Stimulated activated CD8-positive, alpha-beta memory T cell treated with anti-CD3 and anti-CD28 coated beads, Interleukin-4, amount 100 ng/mL, for 4 hours (primary cell): ENCODE measurements at places on chromosomes 2 and 18.

DNA sequence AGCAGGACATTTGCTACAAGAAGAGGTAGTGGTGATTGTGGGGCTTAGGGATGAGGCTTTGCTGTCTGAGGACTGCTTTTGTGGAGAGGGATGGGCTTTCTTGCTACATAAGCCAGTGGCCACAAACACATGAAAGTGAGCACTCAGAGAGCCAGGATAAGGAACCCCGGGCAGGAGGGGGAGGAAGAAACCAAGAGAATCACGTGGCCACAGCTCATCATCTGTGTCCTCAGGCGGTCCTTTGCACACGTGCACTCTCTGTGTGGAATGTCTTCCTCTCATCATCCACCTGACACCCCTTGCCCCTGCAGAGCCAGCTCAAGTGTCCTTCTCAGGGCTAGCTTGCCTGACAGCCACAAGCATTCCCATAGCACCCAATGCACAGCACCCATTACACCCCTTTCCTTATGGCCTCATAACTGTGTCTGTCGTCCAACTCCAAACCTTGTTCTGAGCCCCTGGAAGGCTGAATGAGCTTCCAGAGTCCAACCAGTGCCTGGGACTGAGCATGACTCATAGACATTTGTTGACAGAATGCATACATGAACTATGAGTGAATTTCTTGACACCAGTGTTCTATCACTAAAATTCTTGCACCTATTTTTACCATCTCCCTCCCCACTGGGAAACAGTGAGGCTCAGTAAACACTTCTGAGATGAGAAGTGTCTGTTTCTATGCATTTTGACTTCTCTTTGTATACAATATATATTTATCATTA, 398.3 kb downstream of the ALK start:
- no peak for DNase-seq

DNA sequence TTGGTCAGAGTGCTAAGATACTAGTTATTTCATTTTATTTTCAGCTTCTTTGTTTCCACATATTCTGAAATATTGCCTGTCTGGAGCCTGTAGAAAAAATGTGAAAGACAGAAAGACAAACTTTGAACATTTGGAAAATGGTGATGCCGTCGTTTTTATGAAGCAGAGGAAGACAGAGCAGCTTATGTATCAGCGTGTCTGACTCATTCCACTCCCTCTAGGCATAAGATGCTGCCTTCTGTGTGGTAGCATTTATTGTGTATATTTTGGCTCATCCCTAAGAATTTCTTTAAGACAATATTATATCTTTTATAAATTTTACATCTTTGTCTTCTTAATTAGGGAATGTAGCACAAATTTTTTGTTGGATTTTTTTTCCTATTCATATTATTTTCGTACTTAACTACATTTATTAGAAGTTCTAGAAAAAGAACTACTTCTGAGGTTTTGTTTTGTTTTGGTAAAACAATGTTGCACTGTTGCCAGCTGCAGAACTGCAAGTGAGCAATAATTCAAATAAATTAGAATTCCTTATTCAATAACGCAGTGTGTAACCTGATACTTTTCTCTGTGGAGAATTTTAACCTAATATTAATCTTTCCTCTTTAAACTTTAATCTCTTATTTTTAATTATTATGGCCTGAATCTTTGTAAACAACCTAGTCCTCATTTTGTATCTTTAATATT, 300.4 kb downstream of the ZNF407 start:
- no peak for DNase-seq

GRCh38 chr2:23199115-23199918, 185.7 kb upstream of the KLHL29 start:
- no peak for DNase-seq

DNA sequence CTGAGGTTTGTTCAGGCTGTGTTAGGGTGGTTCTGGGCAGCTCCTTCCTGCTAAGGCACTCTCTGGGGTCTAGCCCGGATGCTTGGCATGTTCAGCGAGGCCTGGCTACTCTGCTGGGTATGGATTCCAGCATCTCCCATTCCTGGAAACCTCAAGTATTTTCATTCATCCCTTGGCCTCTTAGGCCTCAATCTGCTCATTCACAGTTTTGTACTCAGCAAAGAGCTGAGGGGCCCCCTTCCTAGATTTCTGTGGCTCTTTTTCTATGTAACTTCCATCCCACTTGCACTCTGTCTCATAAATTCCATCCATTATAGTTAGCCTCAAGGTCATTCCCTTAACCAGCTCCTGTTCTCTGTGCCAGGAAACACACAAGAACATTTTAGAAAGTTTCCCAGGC, 798.8 kb upstream of the HS6ST1 start:
- DNase-seq = no peak

DNA sequence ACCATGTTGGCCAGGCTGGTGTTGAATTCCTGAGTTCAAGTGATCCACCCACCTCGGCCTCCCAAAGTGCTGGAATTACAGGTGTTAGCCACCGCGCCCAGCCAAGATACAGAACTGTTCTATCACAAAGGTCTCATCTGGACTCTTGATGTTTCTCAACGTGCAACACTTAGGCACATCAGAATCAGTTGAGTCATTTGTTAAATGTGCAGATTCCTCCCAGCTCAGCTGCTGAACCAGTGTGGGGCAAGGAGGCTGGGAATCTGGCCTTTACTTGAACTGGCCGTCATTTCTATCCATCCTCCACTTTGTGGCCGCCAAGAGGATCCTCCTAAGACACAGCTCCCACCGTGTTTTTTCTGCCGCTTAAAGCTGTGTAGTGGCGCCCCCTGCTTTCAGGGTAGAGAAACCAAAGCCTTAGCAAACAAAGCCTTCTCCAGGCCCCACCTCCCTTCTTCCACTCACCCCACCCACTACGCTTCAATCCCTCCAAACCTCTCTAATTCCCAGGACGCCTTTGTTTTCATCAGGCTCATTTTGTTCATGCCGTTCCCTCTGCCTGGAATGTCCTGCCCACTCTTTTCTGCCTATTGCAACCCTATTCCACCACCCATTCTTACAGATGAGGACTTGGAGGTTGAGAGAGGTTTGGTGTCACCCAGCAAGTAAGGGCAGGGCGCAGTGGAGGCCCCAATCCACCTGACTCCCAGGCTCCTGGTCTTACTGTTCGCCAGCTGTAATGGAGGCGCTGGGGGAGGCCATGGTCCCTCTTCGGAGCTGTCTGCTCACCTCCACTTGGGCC, 776 bp upstream of the SPEG start:
- DNase-seq = no peak

DNA sequence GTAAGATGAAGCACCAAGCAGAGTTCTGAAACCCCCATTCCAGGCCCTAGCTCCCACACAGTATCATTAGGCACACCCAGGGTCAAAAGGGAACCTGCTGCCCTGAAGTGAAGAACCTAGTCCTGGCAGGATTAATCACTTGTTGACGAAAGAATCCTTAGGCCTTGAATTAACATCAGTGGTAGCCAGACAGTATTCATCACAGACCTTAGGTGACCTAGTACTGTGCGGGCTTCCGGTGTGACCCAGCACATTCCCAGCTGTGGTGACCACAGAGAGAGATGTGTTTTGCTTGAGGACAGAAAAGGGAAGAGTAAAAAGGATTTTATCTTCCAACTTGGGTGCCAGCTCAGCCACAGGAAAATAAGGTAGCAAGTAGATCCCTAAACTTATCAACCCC, 1071.4 kb upstream of the FAM98A start:
- DNase-seq = no peak

- DNase-seq = no peak
These were observed 197.9 kb downstream of the TPGS2 start for GRCh38 chr18:36630917-36631316.

GRCh38 chr2:168454737-168455644, 1.1 kb upstream of the CERS6 start:
- DNase-seq = no peak

DNA sequence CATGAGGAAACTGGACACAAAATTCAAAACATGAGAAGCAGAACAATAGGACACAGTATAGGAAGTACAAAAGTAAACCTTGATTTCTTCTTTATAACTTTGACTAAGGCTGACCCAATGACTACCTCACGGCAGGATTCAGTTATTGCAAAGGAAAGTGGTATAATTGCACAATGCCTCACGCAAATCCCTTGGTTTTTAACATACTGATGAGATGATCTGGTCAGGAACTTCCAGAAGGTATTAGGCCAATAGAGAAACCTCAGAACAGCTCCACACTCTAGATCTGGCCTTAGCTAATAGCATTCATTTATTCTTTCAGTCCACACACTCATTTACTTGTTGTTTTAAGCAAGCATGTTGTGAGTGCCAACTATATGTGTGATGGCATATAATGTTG, 1526.9 kb upstream of the ACVR2A start:
- DNase-seq = no peak

DNA sequence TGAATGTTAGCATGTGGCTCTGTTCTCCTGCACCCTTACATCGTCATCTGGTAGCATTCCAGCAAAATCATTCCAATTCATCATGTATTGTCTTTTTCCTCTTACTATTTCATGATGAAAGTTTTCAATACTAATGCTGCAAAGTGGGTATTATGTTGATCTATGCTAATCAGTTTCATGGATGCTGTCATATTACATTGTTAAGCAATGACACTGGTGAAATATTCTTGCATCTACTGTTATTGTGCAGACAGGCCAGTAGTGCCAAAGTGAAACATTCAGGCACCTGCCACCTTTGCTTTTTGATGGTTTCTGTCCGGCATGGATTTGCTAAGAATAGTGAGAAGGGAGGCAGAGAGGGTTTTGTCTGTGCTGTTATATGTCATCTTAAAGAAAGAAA, 76.1 kb upstream of the SMIM21 start:
- DNase-seq = no peak

- no peak for DNase-seq
These were observed 14.2 kb downstream of the NIFK start for GRCh38 chr2:121722479-121722878.

DNA sequence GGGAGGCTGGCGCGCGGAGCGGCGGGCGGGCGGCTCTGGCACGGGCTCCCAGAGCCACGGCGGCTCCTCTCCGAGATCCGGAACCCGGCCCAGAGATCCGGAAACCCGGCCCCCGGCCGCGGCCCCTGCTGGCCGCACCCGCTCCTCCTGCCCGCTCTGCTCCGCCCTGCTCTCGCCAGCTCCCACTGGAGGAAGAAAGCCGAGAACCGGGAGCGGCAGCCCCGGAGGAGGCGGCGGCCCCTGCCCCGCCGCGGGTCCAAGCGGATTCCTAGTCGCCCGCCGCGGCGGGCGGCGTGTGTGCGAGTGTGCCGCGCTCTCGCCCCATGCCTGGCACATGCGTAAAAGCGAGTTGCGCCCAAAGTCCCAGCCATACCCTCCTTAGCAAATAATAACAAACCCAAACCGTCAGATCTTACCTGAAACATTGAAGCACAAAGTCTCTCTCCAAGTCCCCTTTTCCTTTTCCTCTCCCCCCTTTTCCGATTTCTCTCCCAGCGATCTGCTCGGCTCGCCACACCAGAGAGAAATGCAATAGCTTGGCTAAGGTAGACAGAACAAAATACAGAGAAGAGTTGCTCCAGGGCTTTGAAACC, 108.7 kb upstream of the KCTD1 start:
- no peak for DNase-seq

DNA sequence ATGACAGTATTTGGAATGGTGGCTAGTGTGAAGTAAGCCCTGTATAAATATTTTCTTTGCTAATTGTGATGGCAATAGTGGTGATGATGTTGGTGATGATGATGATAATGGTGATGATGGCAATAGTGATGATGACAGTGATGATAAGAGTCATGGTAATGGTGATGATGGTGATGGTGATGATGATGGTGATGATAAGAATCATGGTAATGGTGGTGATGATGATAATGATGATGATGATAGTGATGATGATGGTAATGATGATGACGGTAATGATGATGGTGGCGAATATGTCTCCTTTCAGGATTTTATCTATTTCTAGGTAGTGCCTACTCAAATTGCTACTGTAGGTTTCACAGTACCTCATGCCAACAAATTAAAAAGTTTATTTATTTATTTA, 205.4 kb downstream of the GALR1 start:
- DNase-seq = no peak

GRCh38 chr2:73984922-73985307, 205 bp downstream of the TET3 start:
- DNase-seq = no peak

- DNase-seq = no peak
These were observed 98.6 kb downstream of the HDAC4 start for GRCh38 chr2:239302083-239302807.

- no peak for DNase-seq
These were observed 366.0 kb upstream of the SLC14A2 start for GRCh38 chr18:45249246-45249661.

DNA sequence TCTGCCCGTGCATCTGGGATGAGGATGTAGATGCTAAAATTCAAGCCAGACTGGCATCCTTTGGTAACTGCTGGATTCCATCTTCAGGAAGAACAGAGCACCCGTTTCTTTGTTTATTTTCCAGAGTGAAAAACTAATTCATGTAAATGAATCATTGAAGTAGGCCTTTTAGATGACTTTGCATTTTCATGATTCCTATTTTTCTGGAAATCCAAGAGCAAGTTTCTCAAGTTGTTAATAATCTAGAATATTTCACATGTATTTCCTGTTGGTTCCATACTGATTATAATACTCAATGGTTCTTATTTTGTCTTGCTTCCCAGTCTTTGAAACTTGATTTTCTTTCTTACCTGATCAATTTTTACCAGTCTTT, 328.4 kb downstream of the LPIN1 start:
- no peak for DNase-seq

- no peak for DNase-seq
These were observed 52.6 kb downstream of the PTPRM start for GRCh38 chr18:7619676-7620075.

- DNase-seq = no peak
These were observed 99.8 kb upstream of the FSIP2 start for GRCh38 chr2:185638771-185639170.

DNA sequence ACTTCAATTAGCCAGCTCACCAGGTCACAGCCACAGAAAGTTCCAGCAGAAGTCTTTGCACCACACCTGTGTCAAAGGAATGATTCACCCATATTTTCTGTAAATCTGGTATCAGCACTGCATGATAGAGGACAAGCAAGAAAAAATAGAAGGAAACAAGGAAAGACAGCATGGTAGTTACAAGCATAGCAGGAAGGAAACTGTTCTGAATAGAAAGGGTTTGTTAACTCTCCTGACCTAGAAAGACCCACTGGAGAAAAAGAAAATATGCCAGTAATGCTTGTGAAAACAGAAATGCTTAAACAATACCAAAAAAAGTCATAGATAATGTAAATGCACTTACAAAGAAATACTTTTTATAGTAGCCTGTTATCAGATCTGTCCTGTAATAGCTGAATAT, 40.8 kb downstream of the SCRN3 start:
- no peak for DNase-seq

DNA sequence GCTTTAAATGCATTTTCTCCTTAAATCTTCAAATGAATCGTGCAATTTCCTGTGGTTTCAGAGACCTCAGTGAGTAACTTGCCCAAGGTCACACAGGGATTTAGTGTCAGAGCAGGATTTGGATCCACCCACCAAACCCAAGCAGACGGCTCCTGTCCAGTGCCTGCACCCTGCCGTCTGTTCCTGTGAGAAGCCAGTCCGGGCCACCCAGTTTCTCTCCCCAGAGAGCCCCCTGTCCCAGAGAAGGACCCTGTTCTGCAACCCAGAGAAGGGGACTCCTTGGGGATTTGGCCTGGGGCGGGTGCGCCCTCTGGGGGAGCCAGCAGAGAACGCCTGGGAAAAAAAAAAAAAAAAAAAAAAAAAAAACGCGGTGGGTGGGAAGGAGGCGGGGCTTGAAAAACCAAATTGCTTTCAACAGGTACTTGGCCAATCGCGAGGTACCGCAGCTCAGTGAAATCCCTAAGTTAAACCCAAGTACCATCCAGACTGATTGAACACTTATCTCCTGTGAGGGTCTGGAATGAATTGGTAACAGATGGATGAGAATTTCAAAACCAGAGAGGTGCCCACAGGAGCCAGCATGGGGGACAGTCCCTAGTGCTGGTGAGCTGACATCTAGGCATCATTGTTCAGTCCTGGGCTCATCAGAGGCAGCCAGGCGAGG, 30.9 kb upstream of the REEP1 start:
- no peak for DNase-seq
